Amygdala (tissue), 56 donors: ENCODE measurements at places on chromosomes 11 and 22.
A peak's percentile ranks its signal among the peaks of the same experiment; 100 is the strongest.

GRCh38 chr11:114964676-114965214 lies 286.4 kb downstream of the NXPE2 start:
- DNase-seq: no peak

GRCh38 chr22:22598144-22598543 lies 39.1 kb upstream of the PRAME start:
- no peak for DNase-seq

DNA sequence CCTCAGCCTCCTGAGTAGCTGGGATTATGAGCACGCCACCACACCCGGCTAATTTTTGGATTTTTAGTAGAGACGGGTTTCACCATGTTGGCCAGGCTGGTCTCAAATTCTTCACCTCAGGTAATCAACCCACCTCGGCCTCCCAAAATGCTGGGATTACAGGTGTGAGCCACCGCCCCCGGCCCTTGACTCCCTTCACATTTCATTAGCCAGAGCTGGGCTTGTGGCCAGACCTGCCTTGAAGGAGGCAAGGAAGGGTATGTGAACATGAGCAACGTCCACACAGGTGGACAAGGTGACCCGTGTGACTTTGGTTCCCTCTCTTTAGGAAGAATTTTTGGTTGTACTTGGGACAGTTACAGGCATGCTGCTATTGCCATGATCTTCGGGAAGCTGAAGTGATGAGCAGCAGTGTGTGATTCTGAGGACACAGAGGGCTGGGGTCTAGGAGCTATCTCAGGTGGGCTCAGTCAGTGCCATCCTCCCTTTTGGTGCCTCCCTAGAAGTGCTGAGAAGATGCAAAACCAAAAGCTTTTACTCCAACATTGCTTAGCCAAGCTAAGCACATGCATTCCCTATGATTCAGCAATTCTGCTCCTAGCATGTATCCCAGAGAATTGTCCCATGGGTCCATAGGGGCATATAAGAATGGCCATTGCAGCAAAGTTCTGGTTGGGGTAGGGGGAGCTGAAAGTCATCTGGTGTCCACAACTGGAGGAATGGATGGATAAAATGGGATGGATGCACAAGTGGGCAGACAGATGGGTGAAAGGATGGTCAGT lies 6.1 kb downstream of the AP5B1 start:
- no peak for DNase-seq

GRCh38 chr22:22022255-22022840 lies 39.8 kb upstream of the TOP3B start:
- no peak for DNase-seq

DNA sequence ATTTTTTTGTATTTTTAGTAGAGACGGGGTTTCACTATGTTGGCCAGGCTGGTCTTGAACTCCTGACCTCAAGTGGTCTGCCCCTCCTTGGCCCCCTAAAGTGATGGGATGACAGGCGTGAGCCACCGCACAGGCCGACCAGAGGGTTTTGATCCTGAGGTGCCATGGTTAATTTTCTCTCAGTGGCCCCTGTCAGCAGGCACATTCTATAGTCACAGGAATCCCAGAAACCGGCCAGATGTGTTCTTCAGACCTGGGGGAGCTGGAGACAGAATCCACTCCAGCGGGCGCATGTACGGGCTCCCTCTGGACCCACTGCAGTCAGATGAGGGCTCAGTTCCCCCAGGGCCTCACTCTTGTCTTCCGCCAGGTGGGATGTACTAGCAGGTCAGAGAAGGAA lies 17.0 kb downstream of the IGLL1 start:
- no peak for DNase-seq

DNA sequence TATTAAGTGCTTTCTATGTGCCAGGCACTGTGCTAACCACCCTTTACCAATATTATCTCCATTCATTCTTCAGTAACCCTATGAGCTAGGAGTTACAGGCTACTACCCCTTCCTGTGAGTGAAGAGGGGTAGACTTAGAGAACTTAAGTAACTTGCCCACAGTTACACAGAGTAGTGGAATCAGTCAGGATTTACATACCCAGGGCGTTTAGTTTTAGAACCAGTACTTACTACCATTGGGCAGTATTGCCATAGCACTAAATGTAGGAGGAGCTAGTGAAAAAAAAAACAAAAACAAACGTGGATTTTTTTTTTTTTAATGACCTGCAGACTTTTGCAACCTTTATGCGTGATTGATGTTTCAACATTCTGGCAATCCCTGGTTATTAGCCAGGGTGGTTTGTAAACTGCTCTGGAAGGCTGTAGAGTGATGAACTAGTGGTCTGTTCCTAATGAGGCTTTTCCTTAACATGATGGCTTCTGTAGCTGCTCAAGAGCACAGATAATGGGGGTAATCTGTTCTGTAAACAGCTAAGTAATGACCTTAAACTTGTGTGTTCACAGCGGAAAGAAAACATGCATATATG lies 11.4 kb downstream of the TBCEL start:
- no peak for DNase-seq

GRCh38 chr22:50299785-50300619 lies 7.4 kb downstream of the PLXNB2 start:
- DNase-seq: no peak

DNA sequence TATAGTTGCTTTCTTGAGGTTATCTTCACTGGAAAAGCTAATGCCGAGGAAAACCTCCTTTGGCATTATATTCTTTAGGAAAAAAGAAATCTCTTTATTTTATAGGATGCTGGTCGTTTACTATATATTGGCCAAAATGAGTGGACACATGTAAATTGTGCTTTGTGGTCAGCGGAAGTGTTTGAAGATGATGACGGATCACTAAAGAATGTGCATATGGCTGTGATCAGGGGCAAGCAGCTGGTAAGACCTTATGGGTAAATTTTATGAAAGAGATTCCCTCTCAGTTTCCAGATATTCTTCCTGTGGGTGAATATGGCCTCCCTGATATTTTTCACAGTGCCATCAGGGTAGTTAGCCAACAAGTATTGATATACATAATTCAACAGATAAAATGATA lies 29.4 kb upstream of the TTC36 start:
- DNase-seq: no peak

- no peak for DNase-seq
Measured at GRCh38 chr11:84234011-84234410, 947.8 kb upstream of the CCDC90B start.

- no peak for DNase-seq
Measured at GRCh38 chr22:46362203-46362933, 26.9 kb downstream of the TRMU start.

DNA sequence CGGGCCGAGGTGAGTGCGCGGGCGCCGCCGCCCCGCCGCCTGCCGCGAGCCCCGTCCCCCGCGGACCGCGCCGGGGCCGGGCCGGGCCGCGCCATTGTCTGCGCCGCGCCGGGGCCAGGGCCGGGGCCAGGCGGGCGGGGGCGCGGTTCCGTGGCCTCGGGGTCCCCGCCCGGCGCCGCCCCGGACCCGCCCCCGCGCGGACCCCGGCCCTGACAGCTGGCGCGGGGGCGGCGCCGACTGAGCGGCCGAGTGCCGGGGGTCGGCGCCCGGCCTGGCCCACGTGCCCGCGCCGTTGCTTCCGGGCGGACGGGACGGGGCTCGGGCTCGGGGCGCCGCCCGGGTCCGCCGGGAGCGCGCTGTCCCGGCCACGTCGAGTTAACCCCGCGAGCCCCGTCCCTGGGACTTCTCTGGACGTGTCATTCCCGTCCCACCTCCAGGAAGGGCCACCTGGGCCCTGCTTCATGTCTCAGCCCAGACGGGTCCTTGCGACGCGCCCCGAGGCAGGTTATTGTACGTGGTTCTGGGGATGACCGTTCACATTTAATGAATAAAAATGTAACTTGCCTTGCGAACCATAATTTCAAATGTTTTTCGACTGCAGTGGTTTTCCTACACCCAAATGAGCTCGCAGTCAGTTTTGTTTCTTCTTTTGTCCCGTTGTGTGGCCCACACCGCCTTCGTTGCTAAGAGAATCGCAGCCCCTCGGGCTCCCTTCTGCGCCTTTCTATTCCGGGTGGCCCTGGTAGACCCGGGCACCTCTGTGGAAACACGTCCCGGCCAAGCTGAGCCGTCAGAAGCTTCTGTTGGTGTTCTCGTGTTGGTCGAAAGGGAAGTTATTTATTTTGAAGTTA lies 562 bp downstream of the ZBED4 start:
- DNase-seq: peak; percentile 29

DNA sequence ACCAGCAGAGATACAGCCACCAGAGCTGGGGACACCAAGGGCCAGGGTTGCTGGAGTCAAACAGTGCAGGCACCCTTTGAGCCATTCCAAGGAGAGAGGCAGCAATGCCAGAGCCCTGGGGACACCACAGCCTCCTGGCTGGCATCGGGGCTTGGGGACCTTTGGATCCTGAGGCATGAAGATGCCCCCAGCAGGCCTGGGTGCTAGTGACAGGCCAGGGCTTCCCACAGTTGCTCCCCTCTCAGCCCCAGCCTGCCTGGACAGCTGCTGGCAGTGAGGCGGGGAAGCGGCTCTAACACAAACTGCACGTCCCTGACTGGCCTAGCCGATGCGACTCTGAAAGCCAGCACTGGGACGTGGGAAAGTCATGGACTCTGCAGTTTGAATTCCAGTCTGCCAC lies 2.7 kb downstream of the CD5 start:
- no peak for DNase-seq

- DNase-seq: peak; percentile 48
Measured at GRCh38 chr11:121575250-121575962, 122.6 kb upstream of the SORL1-AS1 start.

DNA sequence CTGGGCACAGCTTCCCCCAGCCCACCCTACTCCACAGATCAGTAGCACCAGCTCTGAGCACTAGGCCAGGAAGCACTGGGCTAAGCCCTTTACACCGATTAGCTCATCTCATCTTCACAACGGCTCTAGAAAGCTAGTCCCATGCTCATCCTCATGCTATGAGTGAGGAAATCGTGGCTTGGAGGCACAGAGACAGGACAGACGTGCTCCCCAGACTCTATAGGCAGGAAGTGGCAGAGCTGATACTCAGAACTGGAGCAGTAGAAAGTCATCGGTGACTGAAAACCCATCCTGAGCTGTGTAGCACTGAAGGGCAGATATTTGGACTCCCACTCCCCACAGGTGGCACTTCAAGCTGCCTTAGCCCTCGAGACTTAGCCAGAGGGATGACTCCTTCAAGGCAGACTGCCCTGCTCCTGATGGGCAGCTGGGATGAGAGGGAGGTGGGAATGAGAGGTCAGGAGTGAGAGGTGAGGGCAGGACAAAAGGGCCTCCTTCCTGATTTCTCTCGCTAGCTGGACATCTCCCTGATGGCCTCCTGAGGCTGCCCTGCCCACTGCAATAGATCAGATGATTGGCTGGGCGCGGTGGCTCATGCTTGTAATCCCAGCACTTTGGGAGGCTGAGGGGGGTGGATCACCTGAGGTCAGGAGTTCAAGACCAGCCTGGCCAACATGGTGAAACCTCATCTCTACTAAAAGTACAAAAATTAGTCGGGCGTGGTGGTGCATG lies 9.7 kb downstream of the CD5 start:
- no peak for DNase-seq

DNA sequence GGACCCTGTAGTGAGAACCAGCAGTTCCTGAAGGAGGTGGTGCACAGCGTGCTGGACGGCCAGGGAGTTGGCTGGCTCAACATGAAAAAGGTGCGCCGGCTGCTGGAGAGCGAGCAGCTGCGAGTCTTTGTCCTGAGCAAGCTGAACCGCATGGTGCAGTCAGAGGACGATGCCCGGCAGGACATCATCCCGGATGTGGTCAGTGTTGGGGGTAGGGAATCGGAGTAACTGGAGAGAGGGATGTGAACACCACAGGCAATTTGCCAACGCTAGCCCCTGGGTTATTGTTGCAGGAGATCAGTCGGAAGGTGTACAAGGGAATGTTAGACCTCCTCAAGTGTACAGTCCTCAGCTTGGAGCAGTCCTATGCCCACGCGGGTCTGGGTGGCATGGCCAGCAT lies 19.9 kb downstream of the MADD start:
- no peak for DNase-seq

- no peak for DNase-seq
Measured at GRCh38 chr11:12176410-12176809, 66.0 kb downstream of the MICAL2 start.

DNA sequence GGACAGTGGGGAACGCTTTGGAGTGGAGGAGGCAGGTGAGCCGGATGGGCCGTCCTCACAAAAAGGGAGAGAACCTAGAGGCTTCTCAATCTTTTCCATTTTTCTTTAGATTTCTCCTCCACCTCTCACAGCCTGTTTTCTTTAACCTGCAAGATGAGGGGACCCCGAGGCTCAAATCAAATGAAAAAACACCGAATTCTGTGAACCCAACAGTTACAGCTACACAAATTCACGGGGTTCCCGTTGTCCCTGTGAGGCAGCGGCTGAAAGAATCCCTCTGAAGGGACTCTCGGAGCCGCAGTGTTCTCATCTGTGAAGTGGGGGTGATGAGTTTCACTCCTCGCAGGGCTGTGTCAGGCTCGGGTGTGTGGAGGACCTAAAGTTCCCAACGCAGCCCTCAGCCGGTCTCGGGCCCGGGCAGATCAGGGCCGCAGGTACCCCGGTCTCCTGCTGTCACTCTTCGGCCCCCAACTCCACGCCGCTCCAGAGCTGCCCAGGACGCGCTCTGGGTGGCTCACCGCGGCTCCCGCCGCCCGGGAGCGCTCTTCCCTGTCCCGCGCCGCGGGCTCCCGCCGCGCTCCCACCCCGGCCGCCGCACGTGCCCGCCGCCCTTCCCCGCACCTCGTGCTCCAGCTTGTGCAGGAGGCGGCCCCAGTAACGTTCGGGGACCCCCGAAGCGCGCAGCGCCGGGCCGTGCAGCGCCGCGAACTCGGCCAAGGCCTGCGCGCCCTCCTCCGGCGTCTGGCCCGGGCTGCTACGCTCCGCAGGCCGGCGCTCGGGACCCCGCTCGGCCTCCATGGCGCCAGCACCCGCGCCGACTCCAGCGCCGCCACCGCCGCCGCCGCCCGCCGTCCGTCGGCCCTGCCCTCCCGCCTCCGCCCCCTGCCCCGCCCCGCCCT lies at the start of gene TTLL12:
TSS of gene TTLL12 (minus strand) at position 863 of the 899 bp plus-strand sequence. CDS start at position 798, 65 bp downstream.
- DNase-seq: no peak

DNA sequence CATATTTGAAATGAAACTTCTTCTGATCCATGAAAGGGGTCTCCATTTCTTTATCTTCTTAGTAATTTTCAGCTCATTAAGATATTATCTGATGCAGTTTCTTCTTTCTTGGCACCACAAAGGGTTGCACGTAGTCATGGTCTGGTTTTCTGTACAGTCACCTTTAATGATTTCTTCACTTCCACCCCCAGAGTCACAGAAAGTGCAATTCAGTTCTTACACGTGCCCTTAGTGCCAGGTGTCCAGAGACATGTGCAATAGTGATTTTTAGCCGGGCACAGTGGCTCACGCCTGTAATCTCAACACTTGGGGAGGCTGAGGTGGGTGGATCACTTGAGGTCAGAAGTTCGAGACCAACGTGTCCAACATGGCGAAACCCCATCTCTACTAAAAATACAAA lies 202.8 kb upstream of the MTNR1B start:
- DNase-seq: no peak

GRCh38 chr22:34842630-34843029 lies 223.3 kb upstream of the ISX start:
- no peak for DNase-seq
